ENCODE measurements at places on chromosomes 5 and 9.

DNA sequence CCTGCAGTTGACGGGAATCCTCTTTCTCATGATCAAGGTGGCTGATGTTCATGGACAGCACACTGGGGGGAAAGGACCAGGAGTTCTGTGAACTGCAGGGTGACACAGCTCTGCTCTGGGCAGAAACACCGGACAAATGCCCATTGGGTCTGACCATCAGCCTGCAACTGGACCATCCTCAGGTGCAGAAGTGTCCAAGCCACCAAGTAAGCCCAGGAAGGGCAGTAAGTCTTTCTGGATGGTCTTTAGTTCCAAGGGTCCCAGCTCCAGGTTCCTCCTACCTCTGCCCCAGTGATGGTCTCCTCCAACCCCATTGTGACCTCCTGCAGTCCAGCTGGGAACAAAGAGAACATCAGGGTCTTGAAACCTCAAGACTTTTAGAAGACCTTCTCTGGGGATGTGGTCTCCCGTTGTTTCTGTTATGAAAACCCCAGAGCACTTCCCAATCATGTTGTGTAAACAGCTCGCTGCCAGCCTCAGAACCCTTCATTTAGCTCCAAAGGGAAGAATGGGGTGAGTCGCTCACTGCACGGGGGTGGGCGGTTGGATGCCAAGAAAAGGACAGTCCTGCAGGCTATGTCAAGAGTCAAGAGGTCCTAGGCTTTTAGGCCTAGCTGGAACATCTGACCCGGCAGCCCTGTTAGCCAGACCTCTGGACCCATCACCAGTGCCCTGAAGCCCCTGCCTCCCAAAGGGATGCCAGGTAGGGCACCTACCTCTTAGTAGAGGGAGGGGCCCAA is 41.8 kb upstream of the TCF7 start:
- no peak for DNase-seq

DNA sequence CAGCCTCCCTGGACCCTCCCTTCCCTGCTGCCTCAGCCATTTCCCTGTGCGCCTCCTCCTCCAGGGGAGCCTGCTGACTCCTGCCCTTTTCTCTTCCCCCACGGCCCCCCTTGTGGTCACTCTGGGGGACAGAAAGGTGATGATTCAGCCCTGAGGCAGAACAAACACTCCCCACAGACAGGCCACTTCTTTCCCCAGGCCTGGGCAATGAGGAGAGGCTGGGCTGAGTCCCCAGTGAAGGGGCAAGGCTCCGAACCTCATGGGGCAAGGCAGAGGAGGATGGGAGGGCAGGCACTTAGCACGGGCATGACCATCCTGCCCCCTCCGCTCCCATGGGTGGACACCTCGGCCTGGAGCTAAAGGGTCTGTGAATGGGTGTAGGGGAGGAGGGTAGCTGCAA is 21.0 kb downstream of the CSF1R start:
- DNase-seq = no peak

- DNase-seq = no peak
Measured at GRCh38 chr5:161396171-161396570, 150.4 kb downstream of the GABRB2 start.

GRCh38 chr5:1278656-1279442 is 16.0 kb downstream of the TERT start:
- no peak for DNase-seq

- DNase-seq = no peak
Measured at GRCh38 chr5:176173647-176174046, 64.6 kb upstream of the SIMC1 start.

- no peak for DNase-seq
Measured at GRCh38 chr9:103037508-103038477, 42.7 kb downstream of the CYLC2 start.

DNA sequence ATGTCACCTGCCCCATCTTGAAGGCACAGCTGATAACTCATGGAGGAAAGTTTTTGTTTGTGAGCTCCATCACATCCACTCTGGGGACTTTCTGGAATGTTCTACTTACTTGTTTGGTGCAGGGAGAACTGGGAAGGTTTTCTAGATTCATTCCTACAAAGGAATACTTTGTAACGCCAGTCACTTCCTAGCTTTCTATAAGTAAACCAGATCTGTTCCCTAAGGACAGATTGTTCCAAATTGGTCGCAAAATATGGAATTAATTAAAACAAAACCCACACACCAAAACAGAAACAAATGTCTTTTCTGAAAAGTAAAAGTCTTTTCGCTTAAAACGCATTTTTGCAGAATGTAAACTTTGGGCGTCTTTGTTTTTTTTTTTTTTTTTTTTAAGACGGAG is 167.6 kb downstream of the PDZD2 start:
- DNase-seq = no peak

- DNase-seq = peak; percentile 31
Measured at GRCh38 chr5:56142614-56143372, 90.3 kb downstream of the ANKRD55 start.

GRCh38 chr5:170769246-170769645 is 14.3 kb upstream of the GABRP start:
- DNase-seq = no peak

- peak; percentile 32 for DNase-seq
Measured at GRCh38 chr5:131381777-131382176, 117.9 kb downstream of the CDC42SE2 start.

DNA sequence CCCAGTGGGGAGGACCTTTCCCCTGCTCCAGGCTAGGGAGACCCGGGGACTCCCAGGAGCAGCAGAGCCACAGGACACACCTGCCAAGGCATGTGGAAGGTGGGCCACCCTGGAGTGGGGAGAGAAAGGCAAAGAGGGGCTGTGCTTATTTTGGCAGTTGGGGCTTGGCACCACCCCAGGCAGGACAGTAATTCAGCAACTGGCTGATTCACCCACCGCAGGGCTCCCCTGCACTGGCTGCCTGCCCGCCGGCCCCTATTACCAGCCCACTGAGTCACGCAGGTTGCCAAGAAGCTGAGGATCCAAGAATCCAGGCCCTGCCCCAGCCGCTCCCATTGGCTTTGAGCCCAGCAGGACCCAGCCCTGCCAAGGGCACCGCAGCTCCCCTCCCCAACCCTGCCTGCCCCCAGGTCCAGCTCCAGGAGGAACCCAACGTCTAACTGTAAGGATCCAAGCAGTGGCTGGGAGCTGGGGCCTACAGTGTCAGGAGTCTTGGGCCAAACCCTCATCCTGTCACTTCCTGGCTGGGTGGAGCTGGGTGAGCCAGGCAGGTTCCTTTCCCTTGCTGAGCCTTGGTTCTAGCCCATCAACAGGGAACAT is 14.2 kb upstream of the RALGDS start:
- peak; percentile 78 for DNase-seq

DNA sequence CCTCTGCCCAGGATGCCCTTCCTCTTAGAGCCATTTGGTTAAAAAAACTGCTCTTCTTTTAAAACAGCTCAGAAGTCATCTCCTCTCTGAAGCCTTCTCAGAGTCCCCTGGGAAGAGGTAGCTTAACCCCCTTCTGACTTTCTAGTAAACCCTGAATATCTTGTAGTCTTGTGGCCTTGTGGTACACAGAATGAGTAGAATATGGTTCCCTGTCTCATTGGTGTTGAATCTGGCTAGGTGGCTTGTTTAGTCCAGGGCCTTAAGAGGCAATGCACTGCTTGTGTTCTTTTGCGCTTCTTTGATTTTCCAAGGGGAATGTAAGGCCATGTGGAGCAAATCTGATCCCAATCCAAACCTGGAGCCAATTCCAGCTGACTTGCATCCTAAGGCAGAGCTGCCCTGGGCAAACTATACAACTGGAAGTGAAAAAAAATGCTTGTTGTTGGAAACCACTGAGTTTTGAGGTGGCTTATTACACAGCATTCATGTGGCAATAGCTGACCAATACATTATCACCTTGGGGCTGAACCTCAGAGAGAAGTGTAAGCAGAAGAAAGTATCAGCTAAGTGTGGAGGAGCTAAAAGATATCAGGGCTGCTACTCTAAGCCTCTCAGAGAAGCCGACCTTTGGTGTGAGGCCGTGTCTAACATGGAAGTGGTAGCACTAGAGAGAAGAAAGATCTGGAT is 31.0 kb downstream of the ALG2 start:
- no peak for DNase-seq

DNA sequence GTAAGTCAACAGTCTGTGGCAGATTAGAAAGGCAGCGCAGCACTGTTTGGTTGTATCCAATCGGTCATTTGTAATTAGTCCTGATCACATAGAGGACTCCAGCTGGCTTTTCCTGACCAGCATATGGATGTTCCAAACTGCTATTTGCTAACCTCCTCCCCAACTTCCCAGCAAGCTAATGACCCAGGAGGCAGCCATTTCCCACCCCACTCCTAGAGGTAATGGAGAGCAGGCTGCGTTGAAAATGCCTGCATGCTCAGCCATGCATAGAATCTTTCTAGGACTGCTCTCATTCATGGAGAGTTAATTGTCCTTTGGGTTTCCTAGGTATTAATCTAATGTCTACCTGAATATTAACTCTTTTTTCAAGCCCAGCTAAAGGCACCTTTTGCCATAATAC is 850.6 kb upstream of the WWC1 start:
- DNase-seq = no peak

DNA sequence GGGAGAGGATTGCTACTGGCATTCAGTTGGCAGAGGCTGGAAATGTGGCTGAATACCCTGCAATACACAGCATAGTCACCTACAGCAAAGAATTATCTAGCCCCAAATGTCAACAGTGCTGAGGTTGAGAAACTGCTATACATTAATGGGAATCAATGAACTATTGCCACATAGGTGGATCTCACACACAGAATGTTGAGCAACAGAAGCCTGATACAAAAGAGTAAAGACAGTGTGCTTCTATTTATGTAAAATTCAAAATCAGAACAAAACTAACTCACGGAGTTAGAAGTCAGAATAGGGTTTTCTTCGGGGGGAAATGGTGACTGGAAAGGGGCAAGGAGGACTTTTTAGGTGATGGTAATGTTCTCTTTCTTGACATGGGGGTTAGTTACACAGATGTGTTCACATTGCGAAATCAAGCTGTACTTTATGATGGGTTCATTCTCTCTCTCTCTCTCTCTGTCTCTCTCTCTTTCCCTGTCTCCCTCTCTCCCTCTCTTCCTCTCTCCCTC is 45.7 kb upstream of the PANK3 start:
- no peak for DNase-seq

- no peak for DNase-seq
Measured at GRCh38 chr5:33891788-33892619, at the start of gene ADAMTS12. ADAMTS12 (minus strand) TSS chr5:33891990; CDS start chr5:33891856, 134 bp downstream.
